ENCODE measurements at places on chromosomes 6 and 20.

GRCh38 chr6:37695857-37696219 is 1.8 kb downstream of the MDGA1 start:
- no peak for DNase-seq

- no peak for DNase-seq
These were observed 113.9 kb upstream of the ZNF217 start for GRCh38 chr20:53707371-53708055.

DNA sequence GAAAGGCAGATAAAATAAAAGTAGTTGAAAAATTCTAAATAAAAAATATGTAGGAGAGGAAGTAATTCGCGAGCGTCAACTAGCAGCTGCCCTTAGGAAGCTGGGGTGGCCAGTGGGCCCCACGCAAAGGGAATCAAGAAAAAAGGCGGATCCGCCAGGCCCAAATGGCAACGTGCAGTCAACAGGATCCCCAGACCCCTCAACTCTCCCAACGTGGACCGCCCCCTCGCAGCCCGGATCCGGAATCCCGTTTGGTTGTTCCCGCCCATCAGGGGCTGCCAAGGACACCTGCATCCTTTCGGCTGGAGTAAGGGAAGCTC is 296 bp downstream of the DZANK1 start:
- no peak for DNase-seq

- no peak for DNase-seq
These were observed 96.8 kb downstream of the PDE10A start for GRCh38 chr6:165566088-165566828.

DNA sequence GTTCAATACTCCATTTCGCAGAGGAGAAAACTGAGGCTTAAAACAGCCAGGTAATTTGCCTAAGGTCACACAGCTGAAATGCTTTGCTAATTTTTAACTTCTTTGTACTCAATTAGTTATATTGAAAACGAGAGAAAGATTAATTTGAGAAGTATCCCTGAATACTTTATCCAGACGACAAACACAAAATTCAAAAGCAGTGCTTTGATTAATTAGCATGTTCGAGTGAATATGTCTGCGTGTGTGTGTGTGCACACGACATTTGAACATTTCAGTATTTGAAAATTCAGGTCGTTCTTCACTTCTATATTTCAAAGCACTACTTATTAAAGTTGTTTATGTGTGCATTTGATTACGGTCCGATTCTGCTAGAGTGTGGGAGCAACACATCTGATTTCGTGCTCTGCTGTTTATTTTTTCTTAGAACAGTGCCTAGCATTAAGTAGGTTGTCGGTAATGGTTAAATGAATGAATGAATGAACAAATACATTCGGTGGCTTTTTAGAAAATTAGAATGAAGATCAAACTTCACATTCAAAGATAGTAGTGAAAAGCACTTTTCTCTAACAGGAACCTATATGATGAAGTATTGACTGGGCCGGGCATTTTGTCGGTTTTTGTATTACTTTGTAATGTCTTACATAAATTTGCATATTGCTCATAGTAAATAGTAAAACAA is 36.9 kb upstream of the SYNCRIP start:
- DNase-seq = no peak

GRCh38 chr6:21377356-21377755 is 216.2 kb upstream of the SOX4 start:
- no peak for DNase-seq

- no peak for DNase-seq
These were observed 113.6 kb upstream of the PLEKHG1 start for GRCh38 chr6:150486048-150486447.

DNA sequence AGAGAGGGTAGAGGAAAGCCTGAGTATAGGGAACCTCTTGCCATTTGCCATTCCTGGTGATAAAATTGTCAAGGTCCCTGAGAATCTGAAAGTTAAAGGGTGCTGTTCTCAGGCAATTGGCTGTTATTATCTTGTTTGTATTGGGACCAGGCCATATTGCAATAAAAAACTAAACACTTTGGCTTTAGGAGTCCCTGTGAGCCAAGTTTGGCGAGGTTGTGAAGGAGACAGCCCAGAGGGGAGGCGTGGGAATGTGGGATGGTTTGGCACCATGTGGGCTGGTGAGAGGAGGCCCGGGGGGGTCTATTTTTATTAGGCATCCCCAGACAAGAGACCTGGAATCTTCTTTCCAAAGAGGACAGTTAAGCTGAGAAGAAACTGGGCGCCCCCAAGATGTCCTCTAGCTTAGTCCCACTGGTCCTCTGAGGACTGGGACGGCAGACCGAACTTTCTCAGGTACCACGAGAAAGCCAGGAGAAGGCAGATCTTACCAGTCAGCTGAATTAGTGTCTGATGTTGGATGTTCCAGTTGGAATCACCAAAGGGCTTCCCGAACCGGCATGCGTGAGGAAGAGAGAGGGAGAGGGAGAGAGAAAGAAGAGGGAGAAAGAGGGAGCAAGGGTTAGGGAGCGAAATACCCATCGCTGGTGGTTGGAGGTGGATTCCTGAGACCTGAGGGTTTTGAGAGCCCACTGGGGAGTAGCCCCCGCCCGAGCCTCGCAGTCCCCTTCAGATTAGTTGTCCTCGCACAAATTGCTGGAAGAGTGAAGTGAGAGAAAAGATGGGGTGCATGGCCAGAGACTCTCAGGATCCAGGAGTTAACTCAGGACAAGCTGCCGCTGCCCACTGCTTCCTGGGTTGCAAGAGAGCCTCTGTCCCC is 24.4 kb downstream of the DYNLT1 start:
- no peak for DNase-seq

GRCh38 chr6:31573239-31574105 is 1.4 kb downstream of the LTA start:
- DNase-seq = no peak

DNA sequence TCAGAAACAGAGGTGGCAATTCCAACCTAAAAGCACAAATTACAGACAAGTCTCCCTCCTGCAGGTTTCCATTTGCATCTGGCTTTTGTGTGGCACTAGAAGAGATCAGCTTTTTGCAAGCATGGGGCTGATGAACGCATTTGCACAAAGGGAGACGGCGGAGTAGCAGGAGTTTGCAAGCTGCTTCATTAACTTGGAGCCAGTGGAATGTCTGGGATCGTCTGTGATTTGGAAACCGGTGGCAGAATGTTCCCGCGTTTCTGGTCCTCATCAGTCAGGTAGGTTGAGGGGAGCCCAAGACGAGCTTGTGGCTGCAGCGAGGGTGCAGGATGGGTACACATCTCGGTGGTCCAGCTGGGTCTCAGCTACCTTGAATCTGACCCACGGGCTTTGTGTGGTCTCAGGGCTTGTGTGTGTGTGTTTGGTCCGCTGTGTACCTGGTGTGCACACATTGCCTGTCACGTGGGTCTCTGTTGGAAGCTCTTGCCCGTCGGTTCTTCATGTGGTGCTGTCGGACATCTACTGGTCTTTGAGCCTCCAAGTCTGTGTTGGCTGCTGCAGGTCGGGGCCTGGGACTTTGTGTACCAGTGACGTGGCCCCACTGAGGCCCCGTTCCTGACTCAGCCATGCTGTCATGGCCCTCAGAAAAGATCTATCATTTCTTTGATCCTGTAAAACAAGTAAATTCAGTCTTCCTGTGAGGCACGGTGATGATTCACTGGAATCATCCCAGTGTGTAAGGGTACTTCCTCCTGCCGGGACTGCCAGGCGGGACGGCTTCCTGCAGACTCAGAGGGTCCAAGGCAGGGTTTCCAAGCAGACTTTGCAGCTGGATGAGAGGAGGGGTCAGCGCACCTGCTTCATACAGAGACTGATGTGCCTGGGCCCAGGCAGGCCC is 12.4 kb upstream of the MYT1 start:
- no peak for DNase-seq

DNA sequence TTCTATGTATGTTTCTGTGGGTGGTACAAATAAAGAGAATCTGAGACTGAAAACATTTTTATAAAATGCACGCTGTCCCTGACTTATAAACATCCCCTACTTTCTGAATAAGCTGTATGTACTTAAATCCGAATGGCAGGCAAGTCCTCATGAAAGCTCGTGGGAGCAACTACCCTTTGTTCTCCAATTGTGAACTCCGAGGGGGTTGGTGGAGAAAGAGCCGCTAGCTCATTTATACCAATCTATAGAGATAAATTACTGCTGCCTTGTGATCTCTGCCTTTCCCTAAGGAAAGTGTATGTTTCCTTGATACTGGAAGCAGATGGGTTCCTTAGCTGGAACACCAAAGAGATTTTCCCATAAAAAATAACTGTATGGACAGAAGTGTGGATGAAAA is 84.5 kb downstream of the GJA10 start:
- no peak for DNase-seq

Data from stimulated activated CD4-positive, alpha-beta T cell treated with anti-CD3 and anti-CD28 coated beads, Interleukin-15, amount 100 ng/mL, for 1 hour (primary cell).